Uterine smooth muscle cell (primary cell): ENCODE measurements at places on chromosomes 7 and 10. TPM values are rescaled to one million over a fixed set of nuclear protein-coding genes. Genes with fewer than 3 reads are reported as not detected.

WNT16 gene
- total RNA-seq, result under 0.01 and 0.87 TPM in 2 replicates

SDK1 gene
- total RNA-seq, result 10.1 and 11.6 TPM in 2 replicates

CPEB3 gene
- 0.55 and 1.6 TPM in 2 replicates for total RNA-seq

AKR1C3 gene
- 26.7 and 31.2 TPM in 2 replicates for total RNA-seq

YKT6 gene
- 75.2 and 120 TPM in 2 replicates for total RNA-seq
